ENCODE measurements at places on chromosomes 5 and 9. TPM values are rescaled to one million over a fixed set of nuclear protein-coding genes. Genes with fewer than 3 reads are reported as not detected.

SH3GLB2 gene
- total RNA-seq, result 56.8 TPM

PIP5K1B gene
- 1.8 TPM for total RNA-seq

OR2Y1 gene
- total RNA-seq, result not detected

FBLL1 gene
- total RNA-seq, result not detected

PLAC8L1 gene
- 0.49 TPM for total RNA-seq

FOXD4L6 gene
- not detected for total RNA-seq

SLC34A1 gene
- not detected for total RNA-seq

ELAVL2 gene
- not detected for total RNA-seq

FOXI1 gene
- total RNA-seq, result not detected

SLCO4C1 gene
- total RNA-seq, result not detected

KLHL3 gene
- 2.7 TPM for total RNA-seq

TUSC1 gene
- 8.3 TPM for total RNA-seq

GABRA1 gene
- total RNA-seq, result not detected

GRCh38 chr5:36481454-36482120 lies 124.8 kb upstream of the SLC1A3 start:
- DNase-seq, result no peak

- DNase-seq, result no peak
Measured at GRCh38 chr5:10752451-10752850, 8.6 kb downstream of the DAP start.

DNA sequence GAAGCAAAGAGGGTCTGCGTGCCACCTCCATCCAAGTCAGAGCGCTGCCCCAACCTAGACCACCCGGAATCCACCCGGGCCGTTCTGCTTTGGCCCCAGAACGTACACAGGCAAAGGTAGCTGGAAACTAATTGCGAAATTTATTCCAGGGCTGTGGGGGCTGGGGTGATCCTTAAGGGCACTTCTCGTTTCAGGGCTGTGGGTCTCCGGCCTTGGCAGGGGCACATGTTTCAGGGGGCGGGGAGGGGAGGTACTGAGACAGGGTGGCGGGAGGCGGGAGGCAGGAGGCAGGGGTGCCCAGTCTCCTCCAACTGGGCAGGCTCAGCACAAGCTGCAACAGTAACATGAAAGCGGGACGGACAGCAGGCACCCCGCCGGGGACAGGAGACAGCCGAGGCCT lies 26.1 kb downstream of the NR5A1 start:
- DNase-seq, result peak; percentile 36

DNA sequence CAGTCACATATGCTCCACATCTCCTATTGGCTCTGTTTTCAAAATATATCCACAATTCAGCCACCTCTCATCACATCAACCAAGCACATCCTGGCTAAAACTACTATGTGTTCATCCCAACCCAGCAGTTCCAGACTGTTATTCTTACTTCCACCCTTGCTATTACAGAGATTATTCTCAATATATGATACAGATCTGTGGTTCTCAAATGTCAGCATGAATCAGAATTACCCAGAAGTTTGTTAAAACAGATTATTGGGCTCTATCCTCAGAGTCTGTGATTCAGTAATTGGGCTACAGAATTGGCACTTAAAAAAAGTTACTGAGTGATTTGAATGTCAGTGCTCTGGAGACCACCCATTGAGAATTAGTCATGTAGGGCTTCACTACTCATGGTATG lies 78.8 kb upstream of the IZUMO3 start:
- no peak for DNase-seq

DNA sequence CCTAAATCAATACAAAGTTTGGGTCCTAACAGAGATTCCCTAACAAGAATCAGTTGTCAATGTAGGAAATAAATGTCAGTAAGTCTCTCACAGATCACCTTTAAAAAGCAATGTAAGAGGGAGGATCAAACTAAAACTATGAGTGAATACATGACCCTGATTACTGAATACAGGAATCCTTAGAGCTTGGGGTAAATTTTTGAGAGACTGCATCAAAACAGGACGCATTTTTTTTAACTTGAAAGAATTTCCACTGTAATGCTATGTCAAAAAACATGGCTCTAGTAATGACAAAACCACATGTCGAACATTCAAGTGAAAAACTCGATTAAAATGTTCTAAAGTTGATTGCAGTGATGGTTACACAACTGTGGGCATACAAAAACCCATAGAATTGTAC lies 21.9 kb downstream of the ZDHHC21 start:
- no peak for DNase-seq

GRCh38 chr9:128310461-128310860 lies 11.8 kb downstream of the TRUB2 start:
- peak; percentile 77 for DNase-seq

GRCh38 chr5:23522553-23522952 lies 15.1 kb downstream of the PRDM9 start:
- DNase-seq, result no peak

- peak; percentile 49 for DNase-seq
Measured at GRCh38 chr9:93676310-93677047, 100.1 kb downstream of the PHF2 start.

GRCh38 chr5:82917584-82917983 lies 159.6 kb downstream of the TMEM167A start:
- DNase-seq, result no peak

DNA sequence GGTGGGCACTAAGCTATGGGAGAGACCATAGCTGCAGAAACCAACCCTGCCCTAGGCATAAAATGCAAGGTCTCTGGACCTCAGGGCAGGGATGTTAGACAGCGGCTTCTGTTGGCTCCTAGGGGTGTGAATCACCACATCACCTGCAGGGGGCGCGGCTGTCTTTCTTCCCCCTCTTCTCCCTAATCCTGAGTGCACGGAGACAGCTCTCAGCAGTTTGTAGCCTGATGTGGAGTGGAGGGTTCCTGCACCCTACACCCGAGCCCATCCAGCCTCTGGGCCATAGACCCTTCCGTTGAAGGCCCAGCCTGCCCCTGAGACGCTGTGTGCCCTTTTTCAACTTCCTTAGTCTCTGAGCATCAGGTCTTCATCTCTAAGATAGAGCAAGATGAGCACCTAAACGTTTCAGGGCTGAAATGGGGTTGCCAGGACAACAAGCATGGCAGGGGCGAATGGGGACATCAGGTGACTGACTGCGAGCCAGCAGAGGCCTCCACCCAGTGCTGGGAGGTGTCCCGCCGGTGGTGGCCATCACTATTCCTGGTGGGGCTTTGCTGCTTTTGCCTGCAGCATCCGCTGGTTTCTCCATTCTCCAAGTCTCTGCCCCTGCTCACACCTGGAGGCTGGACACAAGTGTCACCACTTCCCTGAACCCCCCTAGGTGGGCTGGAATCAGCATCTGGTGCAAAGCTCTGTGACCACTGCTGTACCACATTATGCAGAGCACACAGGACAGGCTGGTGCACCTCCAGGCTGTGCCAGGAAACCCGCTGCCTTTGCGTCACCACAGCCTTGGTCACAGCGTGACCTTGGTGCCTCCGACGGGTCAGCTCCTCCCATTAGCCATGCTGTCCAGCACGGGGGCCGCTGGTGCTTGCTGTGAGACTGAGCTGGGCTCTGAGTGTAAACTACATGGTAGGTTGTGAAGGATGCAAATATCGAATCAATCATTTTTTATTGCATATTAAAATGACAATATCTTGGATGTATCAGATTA lies 2.5 kb upstream of the SEC16A start:
- DNase-seq, result peak; percentile 88

DNA sequence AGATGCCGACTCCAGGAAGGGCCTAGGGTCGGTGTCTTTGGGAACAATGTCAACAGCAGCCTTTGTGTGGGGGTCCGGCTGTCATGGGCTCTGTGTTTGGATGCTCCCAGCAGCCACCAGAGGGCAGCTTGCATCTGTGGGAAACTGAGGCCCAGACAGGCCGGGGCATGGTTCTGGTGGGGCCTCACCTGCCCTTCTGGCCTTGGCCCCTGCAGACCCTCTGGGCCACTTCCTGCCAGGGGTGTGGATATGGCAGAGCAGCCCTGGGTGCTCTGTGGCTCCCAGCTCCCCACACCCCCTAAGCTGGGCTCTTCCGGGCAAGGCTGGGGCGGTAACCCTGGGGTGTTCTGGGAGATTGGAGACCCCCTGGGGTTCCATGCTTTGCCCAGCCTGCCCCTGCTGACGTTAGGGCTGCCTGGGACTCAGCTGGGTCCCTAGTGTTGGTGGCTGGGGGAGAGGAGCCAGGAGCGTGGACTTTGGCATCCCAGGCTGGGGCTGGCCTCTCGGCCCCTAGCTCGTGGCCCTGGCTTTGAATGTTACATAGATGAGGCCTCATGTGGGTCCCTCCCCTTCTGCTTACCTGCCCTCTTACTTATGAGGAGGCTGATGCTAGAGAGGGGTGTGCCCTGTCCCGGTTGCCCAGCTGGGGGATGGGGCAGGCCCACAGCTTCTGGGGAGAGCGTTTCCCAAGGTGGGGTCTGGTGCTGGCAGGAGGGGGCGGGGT lies 38.3 kb downstream of the RXRA start:
- DNase-seq, result no peak

DNA sequence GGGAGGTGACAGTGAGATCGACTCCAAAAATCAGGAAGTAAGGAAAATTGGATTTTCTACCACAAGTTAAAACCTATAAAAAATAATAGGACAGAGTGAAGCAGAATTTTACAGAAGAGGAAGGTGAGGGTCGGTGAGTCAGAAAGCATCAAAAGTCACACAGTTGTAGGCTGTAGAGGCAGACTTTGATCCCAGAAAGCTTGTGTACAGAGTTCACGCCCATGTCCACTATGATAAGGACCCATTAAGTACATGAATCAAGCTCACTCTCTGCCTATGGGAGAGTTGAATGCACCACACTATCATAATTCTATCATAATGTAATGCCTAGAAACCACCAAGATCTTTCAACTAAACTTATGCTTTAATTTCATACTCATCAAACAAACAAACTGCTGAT lies 291.2 kb downstream of the PRELID2 start:
- DNase-seq, result no peak

DNA sequence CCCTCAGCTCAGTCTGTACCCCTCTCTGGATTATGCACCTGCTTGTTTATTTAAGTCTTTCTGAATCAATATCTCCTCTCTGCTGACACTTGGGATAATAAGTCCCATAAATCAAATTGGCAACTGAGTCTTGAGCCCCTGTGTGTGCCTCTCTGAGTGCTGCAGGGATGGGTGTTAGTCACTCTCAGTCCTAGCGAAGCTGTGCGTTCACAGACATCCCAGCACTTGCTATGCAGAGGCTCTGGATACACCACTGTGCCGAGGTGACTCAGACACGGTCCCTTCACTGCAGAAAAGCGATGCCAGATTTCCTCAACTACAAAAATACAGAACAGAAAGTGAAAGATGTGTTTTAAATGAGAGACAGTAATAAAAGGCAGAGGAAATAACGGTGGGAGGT lies 4.1 kb upstream of the KCNMB1 start:
- DNase-seq, result no peak

DNA sequence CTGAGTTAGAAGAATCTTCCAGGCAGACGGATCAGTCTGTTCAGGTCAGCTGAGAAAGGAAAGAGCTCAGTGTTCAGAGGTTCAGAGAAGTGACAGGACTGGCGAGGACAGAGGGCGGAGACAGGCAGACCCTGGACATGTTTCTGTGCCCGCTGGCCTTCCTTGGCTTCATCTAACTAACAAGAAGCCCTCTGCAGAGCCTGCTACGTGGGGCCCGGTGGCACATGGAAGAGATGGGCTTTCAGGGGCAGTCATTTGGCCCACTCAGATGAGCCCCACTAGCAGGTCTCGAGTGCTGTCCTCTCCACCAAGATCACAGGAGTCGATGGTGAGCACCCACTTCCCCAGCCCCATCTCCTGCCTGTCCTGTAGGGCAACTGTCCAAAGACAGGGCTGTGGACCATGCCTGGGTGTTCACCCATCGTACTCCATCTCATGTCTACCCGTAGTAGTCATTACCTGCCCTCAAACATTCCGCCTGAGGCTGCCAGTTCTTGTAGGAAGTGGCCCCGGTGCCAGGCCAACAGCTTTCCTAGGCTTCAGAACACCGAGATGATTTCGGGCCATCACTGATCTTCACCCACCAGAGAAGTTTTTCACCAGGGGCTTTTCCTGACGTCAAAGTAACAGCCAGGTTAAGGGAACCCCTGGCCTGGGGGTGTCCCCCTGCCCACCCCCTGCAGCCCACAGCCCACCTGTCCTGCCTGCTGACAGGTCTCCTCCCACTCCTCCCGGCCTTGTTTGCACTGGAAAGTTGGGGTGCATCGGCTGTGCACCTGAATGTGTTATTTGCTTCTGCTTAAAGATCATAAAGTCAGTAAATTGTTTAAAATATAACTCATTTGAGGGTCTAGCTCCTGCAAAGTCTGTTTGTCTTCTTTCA lies 14.0 kb downstream of the IRX2 start:
- DNase-seq, result no peak

- no peak for DNase-seq
Measured at GRCh38 chr5:168680395-168680794, 101.2 kb upstream of the PANK3 start.

DNA sequence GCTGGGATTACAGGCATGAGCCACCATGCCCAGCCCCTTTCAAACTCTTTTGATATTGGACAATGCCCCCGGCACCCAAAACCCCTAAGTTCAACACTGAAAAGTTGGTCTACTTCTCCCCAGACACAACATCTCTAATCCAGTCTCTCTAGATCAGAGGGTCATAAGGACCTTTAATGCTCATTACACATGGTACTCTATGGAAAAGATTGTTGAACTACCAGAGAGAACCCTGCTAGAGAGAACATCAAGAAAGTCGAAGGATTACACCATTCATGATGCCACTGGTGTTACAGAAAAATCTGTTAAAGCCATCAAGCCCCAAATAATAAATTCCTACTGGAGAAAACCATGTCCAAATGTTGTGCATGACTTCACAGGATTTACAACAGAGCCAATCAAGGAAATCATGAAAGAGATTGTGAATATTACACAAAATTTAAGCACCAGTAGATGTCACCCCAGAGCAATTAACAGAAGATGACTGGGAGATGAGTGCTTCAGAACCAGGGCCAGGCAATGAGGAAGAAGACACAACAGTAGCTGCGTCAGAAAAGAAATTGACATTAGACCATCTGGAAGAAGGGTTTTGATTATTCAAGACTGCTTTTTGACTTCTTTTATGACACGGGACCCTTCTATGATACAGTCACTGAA lies 28.3 kb upstream of the NIPAL4 start:
- DNase-seq, result no peak

Measured in psoas muscle (tissue), 8 donors.